NT2/D1 (cell line): ENCODE measurements at places on chromosomes 11 and 22.

- no peak for DNase-seq
Measured at GRCh38 chr11:68521969-68522652, 61.6 kb downstream of the PPP6R3 start.

DNA sequence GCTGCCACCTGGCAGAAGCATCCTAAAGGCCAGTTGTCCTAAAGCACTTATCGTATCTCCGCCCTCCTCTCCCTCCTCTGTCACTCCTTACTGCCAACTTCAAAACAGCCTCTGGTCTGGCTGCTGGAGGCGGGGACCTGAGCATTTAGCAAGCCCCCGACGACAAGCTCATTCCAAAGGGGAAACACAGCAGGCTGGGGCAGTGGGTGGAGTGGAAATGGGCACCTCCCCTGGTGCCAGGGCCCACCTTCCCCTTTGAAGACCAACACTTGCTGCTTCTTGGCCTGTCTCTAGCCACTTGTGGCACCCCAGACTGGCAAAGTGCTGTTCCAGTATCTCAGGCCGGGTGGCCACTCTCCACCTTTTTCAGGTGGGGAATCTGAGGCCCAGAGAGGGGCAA lies 3.6 kb downstream of the MAP3K11 start:
- DNase-seq, result no peak

DNA sequence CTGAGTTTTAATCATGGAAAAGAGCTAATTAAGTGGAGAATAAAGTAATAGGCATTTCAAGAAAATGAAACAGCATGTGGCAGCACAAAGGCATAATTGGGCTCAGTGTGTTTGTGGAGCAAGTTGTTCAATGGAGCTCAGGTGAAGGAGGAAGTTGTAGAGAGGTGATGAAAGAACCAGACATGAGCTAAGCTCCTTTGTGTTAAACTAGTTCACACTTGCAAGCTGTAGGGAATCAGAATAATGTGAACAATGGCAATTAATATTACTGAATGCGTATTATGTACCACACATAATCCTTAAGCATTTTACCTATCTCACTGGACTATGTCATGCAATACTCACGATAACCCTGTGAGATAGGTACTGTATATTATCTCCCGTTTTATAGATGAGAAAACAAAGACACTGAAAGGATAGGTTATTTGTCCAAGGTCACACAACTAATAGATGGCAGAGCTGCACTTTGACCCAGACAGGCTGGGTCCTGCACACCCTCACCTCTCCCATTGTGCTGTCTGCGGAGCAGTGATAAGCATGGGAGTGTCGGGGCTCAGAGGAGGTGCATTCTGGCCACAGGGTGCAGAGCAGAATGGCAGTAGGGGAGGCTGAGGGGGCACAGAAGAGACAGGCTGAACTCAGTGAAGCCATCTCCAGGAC lies 8.9 kb downstream of the OLFML1 start:
- DNase-seq, result no peak

DNA sequence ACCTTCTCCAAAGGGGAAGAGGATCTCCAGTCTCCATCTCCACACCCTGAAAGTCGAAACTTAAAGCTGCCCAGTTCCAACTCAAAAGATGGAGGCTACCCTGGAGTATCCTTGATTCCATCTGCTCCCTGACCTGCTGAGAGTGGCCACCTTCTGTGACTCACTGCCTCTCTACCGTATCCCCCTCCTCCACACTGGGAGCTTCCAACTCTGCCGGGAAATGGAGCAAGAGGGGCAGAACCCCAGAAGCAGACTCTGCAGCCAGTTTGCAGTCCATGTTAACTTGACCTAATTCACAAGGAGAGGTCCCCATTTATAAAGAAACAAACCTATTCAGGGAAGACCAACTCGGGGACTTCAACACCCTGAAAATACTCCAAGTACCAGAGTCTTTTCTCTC lies 22.0 kb upstream of the IRAG1 start:
- DNase-seq, result no peak

DNA sequence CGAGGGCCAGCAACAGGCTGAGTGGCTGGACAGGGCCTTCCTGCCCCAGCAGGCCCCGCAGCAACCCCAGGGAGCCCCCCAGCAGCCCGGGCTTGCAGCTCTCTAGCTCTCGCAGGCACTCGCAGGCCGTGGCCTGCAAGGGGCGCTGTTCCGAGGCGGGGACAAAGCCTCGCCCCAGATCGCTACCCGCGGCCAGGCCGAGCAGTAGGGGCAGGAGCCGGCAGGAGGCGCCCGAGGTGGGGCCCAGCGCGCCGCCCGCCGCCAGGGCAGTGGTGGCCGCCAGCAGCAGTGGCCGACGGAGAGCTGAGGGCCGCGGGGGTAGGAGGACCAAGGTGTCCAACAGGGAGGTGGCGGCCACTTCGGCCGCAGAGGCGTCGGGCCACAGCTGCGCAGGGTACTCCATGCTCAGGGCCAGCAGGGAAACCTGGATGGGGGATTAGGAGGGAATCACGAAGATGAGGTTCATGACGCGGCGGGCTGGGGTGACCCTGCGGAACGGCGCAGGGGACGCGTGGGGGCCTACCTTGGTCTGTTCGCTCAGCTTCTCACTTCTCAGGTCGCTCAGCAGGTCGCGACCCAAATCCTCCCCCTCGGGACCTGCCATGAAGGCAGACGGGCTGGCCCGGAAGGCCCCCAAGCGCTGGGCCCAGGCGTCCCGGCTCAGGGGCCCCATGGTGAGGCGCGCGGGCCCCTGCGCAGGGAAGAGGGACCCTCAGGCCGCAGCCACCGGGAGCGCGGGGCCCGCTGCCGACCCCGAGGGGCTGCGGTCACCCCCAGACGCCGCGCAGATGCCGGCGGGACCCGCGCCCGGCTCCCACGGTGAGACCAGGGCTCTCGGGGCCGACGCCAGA lies 632 bp downstream of the AP5B1 start:
- DNase-seq, result peak; percentile 63

DNA sequence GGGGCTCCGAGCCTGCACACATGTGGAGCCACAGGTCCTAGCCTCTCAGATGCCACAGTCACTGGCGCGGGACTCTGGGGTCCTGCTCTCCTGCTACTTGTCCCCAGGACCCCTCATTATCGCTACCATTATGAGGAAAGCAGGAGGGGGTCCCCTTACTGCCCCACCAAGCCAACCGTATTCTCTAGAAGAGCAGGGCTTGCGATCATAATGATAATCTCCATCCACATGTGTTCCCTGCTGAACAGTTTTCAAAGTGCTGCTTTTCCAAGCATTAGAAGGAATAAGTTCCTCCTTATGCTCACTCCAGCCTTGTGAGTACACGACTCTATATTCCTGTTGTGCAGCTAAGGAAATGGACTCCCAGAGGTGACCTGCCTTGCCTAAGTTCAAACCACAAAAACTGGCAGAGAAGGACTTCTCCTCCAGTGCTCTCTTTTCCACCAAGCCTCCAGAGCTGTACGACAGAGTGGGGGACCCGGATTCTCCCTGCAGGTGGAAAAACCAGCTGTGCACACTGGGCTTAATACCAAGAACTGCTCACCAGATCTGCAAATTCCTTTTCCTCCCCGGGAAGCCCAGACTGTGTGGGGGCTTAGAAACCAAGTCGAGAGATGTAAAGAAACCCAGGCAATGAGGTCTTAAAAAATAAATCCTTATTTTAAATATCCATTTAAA lies 92.8 kb upstream of the DRD2 start:
- DNase-seq, result no peak

- no peak for DNase-seq
Measured at GRCh38 chr11:130674686-130675308, 226.4 kb downstream of the ADAMTS15 start.

DNA sequence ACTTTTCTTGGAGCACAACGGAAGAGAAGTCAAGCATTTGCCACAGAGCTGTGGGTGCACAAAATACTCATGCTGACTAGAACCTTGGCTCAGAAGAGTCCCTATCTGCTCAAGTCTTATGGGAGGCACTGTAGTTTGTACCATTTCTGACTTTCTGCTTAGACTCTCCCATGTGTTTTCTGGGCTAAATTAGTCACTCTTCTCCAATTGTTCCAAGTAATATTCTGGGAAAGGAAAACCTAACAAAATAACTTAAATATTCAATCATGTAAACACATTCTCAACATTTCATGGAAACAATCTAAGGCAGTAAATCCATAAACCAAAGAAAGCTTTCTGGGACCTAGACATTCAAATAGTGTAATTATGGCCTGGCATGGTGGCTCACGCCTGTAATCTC lies 220.7 kb downstream of the SWAP70 start:
- DNase-seq, result no peak
